Brain microvascular endothelial cell (primary cell): ENCODE measurements at places on chromosomes 7 and 10.

GRCh38 chr7:95577137-95577536 is 19.2 kb downstream of the PDK4 start:
- DNase-seq, result no peak

DNA sequence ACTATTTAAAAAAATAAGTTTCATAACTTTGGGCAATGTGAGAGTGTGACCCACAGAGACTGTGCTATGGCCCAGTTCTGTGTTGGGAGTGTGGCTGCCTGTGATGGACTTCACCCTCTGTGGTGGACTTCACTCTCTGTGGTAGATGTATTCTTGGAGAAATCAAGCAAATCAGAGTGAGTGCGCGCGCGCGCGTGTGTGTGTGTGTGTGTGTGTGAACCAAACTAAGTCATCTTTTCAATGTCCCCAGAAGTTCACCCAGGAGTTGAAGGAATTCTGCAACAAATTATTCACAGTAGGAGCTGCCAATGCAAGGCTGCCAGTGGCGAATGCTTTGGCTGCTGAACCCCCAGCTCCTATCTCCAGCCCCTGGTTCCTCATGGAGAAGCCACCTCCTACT is 184.5 kb downstream of the ADAM12 start:
- DNase-seq, result peak; percentile 48

GRCh38 chr7:127252778-127253280 is at the start of gene GRM8:
Gene GRM8, minus strand, starts transcription at chr7:127252941.
- DNase-seq, result peak; percentile 9

DNA sequence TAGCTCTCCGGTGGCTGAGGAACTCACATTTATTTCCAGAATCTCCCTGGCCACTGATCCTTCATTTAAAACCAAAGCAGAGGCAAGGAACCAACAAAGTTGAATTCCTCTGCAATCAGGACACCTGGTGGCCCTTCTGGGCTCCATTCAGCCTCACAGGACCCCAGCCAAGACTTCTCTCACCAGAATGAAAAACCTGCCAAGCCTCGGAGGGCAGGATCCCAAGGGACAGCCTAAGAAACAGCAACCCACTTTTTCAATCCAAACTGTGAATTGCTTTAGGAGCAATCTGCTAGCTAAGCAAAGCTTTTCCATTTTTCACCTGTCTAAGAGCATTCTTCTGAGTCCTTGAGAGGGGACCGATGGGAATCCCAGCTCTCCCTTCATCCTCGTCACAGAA is 34.6 kb downstream of the OAT start:
- no peak for DNase-seq

DNA sequence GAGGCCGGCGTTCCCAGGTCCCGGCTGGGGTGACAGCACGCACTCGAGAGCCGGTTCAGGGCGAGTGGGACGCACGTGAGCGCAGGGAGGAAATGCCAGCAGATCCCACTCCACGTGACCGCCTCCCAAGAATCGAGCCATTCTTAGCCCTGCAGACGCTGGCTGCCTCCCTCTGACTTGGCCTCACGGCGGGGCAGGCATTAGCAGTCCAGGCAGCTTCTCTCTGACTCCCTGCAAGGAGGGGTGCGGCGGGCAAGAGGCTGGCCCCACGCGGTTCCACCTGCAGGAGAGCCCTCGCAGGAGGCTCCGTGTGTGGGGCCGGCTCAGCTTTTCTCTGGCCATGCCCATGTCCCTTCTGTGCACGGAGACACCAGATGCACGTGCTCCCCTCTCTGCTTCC is 10.1 kb downstream of the GPR146 start:
- DNase-seq, result no peak

- peak; percentile 96 for DNase-seq
Observed at GRCh38 chr10:80498833-80499741, 38.6 kb upstream of the SH2D4B start.

DNA sequence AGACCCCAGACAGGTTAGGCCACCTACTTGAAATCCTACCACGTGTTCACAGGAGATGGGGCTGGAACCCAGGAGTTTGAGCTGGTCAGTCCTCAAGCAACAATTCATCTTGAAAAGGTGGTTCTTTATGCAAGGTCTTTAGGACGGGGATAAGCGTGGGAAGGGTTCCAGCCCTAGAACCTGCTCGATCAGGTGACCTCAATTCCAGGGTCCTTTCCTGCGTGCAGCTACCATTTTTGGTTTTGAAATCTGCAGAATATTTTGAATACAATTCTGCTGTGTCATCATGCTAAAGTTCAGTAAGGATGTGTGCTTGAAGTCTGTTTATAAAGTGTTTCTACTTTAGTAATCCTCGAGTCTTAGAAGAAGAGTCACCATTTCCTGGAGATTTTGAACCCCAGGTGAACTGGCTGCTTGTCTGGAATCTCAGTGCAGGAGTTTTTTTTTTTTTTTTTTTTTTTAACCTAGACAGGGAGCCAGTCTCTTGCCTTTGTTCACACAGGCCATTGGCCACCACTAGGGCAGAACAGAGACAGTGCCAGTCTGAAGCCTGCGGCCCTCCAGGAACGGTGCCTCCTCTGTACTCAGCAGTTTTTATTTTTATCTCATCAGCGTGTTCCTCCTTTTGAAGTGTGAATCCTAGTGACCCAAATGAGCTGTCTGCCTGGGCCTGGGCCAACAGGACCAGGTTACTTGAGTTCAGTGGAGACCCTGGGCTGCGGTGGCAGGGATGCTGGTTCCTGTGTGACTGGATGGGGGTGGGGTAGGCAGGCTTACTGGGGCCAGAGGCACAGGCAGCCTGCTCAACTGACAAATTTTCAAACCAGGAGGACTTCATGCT is 54.6 kb downstream of the EEPD1 start:
- peak; percentile 70 for DNase-seq

GRCh38 chr10:94137747-94138146 is 144.0 kb downstream of the PLCE1 start:
- no peak for DNase-seq

- DNase-seq, result no peak
Observed at GRCh38 chr10:130003787-130004613, 39.9 kb upstream of the EBF3 start.

GRCh38 chr7:131231381-131232220 is 96.1 kb upstream of the MKLN1 start:
- peak; percentile 40 for DNase-seq

GRCh38 chr7:151148319-151149259 is 18.9 kb downstream of the GBX1 start:
- DNase-seq, result no peak

DNA sequence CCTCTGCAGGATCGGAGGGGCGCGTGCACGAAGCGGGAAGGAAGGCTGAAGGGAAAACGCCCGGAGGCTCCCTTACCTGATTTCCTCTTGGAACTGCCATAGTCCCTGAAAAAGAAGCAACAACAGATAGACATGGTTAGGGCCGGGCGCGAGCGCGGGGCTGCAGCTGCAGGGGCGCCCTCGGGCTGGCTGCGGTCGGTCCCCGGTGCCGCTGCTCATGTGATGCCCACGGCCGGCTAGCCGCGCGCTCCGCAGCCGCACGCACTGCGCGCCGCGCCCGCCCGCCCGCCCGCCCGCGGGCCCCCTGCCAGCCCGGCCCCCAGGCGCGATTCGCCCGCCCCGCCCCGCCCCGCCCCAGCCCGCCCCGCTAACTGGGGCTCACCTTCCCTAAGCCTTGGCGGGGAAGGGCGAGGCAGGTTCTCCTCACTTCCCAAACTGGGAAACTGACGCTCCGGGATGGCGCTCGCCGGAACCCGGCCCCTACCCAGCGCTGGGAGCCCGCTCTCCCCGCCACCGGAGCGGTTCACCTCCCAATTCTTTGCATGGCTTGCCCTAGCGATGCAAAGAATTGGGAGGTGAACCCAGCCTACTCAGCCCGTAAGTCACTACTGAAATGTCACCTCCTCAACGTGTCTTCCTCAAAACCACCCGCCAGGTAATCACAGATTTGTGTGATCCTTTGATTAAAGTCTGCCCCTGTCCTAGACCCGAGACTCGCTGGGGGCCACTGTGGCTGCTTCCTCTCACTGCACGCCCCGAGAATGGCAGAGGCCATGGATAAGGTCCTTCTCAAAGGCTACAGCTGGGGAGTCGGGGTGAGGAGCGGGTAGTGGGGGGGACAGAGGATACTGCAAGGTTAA is 162.2 kb downstream of the SH3PXD2A start:
- no peak for DNase-seq

- no peak for DNase-seq
Observed at GRCh38 chr7:49089717-49090116, 165.4 kb downstream of the CDC14C start.

DNA sequence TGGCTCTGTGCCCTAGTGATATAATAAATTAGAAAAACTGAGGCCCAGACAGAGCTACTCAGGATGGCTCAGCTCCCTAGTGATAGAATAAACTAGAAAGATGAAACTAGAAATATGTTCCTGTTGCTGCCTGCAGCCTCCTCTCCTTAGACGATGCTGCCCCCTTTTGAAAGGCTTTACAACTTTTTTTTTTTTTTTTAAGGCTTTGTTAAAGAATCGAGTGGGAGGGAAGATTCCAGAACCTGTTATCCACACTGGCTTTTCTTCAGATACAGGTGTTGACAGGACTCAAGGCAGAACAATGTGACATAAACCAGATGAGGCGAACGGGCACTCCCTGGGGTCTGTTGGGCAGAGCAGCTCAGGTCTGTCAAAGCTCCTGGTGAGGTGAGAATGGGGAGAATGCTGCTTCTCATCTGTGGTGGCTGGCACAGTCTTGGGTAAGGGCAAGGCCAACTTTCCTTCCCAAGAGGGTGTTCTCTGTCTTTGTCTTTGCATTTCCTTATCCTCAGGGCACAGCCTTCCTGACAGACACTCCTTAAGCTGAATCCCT is 175.1 kb downstream of the COBL start:
- peak; percentile 43 for DNase-seq

DNA sequence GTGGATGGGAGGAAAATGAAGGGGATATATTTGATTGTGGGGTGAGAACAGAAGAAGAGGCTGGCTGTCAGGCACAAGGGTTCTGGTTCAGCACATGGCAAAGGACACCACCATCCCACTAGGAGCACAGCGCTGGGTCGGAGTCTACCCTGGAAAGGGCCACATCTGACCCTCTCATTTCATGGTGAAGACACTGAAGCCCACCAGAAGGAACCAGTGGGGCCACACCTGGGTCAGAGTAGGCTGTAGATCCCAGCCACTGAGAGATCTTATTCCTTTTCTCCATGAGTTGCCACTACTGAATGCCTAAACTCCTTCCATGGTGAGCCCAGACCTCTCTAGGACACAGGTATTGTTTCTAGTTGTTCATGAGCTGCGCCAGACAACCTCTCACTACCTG is 25.8 kb downstream of the SFTPD start:
- no peak for DNase-seq

GRCh38 chr7:128270826-128271272 is 29.8 kb downstream of the LEP start:
- no peak for DNase-seq

DNA sequence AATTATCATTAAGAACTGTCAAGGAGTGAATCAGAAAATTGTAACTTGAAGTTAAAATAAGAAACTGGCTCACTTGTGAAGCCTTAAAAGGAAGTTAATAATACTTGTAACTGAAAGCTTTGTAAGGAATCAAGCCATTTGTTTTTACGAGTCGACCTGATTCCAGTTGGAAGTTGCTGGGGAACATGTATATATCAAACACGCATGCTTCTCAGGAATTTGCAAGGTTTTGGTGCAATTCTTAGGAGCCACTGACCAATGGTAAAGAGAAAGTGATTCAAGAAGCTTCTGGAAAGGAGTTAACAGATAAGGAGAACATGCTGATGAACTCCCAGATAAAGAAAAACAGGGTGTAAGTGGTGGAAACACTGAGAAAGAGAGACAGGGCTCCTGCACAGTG is 56.4 kb downstream of the ETV1 start:
- DNase-seq, result peak; percentile 8

- peak; percentile 66 for DNase-seq
Observed at GRCh38 chr10:99983280-99983988, 26.3 kb downstream of the DNMBP start.

DNA sequence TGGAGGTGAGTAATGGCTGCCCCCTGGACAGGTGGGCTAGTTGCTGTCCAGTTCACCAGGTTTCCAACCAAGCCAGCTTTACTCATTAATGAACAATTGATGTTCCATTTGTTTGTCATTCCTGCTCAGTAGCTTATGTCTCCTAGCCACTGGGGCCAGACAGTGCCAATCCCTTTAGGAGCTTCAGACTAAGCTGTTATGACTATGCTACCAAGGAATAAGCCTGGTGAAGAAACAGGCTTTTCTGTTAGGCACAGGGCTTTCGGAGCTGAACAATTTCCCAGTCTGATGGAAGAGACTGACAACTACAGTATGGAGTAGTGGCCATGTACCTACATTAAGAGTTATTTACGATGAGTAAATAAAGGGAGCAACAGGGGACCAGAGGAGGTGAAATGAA is 2.1 kb upstream of the FMC1 start:
- DNase-seq, result no peak

DNA sequence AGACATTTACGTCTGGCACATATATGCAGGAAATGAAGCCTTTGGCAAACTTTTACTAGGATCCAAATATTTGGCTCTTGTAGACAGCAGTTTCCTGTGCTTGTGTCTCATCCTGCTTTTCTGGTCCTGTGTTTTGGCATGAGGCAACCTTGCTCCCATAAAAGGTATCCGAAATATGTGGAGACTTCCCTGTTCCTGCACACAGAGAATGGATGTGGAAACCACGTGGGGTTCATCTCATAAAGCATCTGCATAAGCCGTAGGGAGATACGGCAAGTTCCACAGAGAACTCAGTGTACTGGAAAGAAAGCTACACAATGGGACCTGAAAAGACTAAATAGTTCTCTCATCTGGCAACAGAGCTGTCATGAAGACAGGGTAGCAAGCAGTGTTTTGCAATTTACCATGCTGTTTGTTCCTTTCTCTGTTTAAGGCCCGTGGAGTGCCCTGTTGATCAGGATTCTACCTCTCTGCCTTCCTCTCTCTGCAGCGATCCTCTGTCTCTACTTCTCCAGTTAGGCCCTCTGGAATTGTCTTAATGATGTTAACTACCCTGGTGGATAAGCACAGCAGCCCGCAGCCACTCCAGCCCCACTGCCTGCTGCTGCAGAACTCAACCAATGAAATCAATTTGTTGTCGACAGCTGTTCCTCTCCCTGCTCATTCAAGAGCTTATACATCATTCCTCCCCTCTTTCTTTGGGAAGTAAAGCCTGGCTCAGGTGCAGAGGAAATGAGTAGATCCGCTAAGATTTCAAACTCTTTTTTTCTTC is 293.6 kb downstream of the CSTF2T start:
- no peak for DNase-seq

- no peak for DNase-seq
Observed at GRCh38 chr7:77337456-77337990, 78.6 kb downstream of the GSAP start.

- no peak for DNase-seq
Observed at GRCh38 chr7:131945957-131946544, 389.6 kb upstream of the PODXL start.

- no peak for DNase-seq
Observed at GRCh38 chr7:107961405-107961804, 41.6 kb downstream of the LAMB1 start.

- no peak for DNase-seq
Observed at GRCh38 chr10:120209124-120209762, 247.8 kb upstream of the PLPP4 start.

DNA sequence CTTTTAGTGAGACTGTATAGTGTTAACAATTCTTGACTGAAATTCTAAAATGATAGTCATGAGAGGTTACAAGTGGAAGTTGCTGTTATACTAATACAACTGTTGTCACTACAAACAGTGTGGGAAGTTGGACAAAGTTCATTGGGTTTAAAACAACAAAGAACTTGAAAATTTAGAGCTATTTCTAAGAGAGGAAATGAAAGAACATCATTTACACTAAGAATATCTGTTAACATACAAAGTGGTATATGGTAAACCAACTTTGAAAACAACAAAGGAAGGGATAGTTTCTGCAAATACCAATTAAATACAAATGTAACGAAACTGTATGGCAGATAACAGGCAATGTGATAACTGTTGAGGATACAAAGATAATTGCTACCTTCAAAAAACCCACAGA is 11.6 kb downstream of the MTPN start:
- no peak for DNase-seq
